ENCODE measurements at places on chromosomes 5 and 9.

DNA sequence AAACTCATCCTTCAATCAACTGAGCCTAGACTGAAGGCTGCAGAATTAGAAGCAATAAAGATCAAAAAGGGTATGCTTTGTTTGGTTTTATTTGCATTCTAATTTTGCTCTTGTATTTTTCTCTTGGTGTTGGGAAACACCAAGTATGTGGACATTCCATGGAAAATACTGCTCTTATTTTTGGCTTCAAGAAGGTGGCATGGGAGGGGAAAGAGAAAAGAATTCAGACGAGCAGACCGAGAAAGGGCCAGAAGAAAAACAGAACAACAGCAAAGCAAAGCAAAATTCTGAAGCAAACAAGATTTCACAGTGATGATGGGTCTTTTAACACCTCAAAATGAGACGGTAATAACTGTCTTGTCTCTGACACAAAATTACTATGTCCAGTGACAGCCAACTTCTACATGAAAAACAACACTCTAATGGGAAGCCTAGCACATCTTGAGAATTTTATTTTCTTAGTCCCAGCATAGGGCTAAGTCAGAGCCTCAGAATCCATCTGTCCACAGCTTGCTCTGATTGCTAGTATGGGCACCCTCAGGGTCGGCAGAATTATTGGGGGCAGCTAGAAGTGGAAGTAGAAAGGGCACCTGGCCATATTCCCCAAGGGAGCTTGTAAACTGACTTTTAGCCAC is 26.8 kb downstream of the FREM1 start:
- DNase-seq, result no peak

- DNase-seq, result no peak
Measured at GRCh38 chr9:120507936-120508510, 71.9 kb downstream of the CDK5RAP2 start.

- no peak for DNase-seq
Measured at GRCh38 chr9:137649553-137649952, 30.7 kb downstream of the EHMT1 start.

DNA sequence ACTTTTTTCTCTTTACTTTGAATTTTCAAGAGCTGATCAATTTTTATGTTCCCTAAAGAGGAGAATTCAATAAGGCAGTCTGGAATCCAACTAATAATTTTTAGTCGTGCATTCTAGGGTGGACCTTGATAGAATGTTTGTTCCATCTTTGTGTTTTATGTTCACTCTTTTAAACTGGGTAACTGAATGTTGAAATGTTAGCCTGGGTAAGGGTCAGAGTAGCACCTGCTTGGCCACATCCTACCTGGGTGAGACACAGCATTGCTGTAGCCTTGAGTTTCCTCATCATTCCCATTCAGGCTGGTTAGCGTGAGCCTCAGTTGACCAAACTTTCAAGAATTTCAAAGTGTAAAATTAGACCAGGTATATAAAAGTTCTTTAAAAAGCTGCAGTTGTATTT is 85.0 kb downstream of the SGCD start:
- no peak for DNase-seq

DNA sequence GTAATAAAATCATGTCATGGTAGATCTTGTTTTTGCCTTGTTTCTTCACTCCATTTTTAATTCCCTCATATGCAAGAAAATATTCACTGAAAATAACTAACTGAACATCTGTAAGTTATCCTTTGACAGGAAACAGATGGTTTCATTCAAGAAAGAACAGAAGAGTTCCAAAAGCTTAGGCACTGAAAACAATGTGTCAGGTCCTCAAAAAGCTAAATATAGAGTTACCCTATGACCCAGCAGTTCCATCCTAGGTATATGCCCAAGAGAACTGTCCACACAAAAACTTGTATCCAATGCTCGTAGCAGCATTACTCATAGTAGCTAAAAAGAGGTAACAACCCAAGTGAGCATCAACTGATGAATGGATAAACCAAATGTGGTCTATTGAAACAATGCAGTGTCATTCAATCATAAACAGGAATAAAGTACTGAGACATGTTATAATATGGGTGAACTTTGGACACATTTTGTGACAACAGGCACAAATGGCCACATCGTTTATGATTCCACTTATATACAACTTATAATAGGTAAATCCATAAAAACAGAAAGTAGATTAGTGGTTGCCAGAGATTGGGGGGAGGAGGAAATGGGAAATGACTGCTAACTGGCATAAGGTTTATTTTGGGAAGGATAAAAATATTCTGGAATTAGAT is 231.0 kb downstream of the FRMD3 start:
- DNase-seq, result no peak

DNA sequence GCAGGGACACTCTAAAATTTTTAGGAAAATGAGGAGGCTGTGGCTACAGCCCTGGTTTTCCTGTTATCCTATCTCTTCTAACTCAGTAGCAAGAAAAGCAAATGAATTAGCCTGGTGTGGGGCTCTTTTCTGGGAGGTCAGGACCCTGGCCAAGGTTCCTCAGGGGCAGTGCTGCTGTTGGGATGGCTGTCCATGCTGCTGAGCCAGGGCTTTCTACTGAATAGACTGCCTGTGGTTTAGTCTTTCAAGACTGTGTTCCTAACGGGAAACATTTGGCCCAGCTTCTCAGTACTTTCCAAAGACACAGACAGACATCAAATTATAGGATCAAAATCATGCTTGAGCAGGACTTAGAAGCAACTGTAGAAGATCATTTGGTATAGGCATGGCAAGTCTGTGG is 18.1 kb downstream of the TNC start:
- DNase-seq, result no peak

GRCh38 chr5:149466457-149466972 is 84.7 kb downstream of the CSNK1A1 start:
- no peak for DNase-seq

GRCh38 chr5:38167562-38167996 is 90.8 kb upstream of the EGFLAM start:
- DNase-seq, result no peak

GRCh38 chr9:131776473-131776872 is 36.6 kb upstream of the RAPGEF1 start:
- no peak for DNase-seq

GRCh38 chr5:180172447-180173197 is 36.4 kb downstream of the RASGEF1C start:
- no peak for DNase-seq

GRCh38 chr9:125074976-125075375 is 68.4 kb downstream of the SCAI start:
- no peak for DNase-seq

GRCh38 chr9:20117986-20118385 is 329.1 kb upstream of the SLC24A2 start:
- DNase-seq, result no peak

DNA sequence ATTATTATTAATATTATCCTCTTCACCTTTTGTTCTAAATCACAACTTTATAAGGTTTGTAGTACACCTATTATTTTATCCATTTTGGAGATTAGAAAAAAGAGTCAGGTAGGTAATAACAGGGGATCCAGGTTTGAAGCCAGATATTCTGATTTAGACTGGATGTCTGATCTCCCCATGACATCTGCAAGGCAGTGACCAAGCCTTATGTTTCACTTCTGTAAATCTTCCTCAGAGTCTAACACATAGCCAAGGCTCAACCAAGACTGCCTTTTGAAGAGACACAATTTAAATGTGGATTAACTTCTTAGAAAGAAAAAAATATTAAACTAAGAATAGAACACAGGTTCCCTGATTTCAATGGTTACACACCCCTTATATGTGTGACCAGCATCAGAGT is 44.2 kb downstream of the CETN3 start:
- DNase-seq, result no peak

DNA sequence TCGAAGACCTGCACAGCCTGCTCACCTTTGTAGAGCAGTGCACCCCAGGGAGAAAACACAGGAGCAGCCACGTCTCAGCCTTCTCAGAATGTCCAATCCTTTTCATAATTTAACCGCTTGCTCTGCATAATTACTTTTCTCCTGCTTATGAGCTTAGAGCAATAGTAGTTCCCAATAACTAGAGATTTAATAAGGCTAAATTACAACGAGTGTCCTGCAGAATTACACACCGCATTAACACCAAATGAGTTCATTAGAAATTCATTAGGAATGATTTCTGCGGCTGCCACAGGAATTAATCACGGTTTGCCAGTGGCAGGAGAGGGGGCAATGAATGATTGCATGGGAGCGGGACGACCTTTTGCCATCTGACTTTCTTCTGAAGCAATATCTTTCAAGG is 18.7 kb upstream of the FABP6 start:
- DNase-seq, result no peak

DNA sequence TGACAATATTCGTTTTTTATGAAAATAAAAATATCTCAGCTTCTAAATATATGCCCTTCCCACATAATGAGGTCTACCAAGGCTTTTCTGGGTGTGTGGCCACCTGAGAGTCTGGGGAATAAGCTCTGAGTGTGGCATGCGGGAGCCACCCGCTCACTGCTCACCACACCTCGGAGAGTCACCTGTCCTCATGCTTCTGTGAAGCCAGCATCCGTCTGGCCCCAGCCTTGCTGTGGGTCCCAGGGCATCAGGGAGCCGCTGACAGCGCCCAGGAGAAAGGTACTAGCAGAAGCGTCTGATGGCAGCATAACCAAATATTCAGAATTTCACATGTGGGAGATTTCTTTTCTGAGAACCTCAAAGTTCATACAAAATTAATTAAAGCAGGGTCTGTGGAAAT is 133.2 kb upstream of the IRX4 start:
- DNase-seq, result no peak

DNA sequence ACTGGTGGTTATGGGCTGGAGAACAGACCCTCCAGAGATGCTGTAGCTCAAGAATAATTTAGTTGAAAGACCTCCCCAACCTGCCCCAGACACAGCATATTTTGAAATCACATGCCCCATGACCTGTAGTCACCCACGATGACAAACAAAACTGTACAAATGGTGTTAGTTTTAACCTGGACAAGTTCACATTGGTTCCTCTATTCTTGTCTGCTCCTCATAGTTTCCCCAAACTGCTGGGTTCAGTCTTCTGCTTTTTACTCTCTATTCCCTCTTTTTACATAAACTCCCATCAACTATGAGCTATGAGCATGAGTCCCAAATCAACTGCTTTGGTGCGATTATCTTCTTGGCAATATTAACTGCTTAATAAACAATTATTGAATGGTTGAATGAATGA is 365.3 kb upstream of the CLINT1 start:
- no peak for DNase-seq

GRCh38 chr9:21322911-21323461 is 12.2 kb downstream of the KLHL9 start:
- no peak for DNase-seq

DNA sequence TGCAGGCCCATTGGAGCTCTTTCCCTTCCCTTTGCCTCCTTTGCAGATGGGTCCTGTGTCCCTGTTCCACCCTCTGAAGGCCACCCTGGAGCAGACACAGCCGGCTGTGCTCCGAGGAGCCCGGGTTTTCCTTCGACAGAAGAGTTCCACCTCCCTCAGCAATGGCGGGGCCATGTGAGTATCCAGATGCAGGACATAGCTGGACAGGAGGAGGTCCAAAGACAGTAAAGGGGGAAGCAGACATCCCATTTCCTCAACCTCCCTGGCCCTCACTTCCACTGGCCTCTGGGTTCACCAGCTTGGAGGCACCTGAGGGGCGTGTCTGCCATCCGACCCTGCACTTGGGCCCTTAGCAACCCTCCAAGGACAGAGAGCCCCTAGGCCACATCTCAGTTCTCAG is 237.9 kb downstream of the CACNA1B start:
- no peak for DNase-seq

DNA sequence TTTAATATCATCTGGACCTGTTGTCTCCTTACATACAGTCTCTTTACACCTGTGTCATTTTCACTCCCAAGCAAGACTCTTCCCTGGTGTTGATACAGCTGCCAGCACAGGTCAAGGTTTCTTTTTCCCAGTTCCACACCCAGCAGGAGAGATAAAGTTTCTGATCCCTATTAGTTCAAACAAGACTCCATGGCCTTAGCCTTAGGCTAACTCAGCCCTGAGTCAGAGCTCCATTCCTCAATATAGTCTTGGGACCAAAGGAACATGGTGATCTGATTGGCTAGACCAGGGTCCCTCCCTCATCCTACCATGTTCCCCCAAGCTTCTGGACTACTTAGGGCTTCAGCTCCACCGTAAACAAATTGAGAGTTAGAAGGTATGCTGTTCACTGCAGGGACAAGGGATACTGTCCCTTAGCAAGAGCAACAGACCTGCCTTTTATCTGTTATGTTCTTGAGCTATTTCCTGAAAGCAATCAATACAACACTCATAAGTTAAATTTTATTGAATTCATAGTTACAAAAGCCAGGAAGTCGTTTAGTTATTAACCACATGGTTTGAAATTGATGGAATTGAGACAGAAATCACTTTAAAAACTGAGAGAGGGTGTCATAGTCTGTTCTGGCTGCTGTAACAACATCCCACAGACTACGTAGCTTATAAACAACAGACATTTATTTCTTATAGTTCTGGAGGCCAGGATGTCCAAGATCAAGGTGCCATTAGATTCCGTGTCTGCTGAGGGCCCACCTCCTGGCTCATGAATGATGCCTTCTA is 20.5 kb downstream of the SLC1A1 start:
- DNase-seq, result no peak

DNA sequence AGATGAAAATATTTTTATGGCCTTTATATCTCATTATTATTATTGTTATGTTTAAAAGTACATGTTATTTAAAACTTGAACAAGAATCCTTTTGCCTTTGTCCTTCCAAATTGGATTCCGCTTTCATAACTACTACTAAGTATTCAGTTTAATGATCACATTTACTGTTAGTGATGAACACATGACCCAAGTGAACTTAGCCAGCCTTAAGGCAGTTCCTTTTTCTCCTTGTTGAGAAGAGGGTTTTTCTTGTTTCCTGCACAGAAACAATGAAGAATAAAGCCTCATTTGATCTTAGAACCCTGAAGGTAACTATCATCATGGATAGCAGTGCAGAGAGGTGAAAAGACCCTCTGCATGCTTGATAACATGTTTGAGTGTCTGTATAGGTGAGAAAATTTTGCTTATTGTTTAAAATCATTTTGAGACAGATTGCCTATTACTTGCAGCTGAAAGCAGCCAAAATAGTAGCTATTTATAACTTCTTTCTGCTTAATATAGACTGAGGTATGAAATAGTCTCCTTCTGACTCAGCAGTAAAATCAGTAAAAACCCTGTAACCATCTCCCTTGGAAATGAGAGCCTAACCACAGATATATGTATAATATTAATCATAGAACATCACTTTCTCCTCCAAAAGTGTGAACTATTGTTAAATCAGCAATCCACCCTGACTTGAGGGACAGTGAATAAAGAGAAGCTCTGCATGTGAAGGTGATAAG is 266.2 kb downstream of the SPATA31D1 start:
- DNase-seq, result no peak

GRCh38 chr5:21219966-21220365 is 1232.0 kb upstream of the CDH18 start:
- DNase-seq, result no peak

- DNase-seq, result no peak
Measured at GRCh38 chr9:123541411-123541810, 185.4 kb downstream of the CRB2 start.
